ENCODE measurements at places on chromosomes 13 and 19.

GRCh38 chr19:30367006-30367405, 5.2 kb upstream of the ZNF536 start:
- DNase-seq: no peak

GRCh38 chr13:74040200-74040599, 94.0 kb downstream of the KLF12 start:
- no peak for DNase-seq

GRCh38 chr19:38400361-38400760, 2.5 kb upstream of the FAM98C start:
- DNase-seq: no peak

DNA sequence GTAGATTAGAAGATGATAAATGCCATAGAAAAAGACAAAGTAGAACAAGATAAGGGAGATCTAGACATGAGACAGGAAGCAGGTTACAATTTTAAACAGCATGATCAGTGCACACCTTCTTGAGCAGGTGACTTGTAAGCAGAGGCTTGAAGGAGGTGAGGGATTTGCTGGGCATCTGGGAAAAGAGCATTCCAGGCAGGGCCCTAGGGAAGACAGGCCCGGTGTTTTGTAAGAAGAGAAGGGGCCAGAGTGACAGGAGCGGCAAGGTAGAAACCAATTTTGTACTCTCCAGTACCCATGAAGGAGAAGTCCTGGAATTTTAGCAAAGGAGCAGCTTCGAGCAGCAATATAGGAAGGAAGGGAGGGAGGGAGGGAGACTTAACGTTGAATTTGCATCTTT, 296.5 kb downstream of the MZT1 start:
- DNase-seq: no peak

- DNase-seq: no peak
Observed at GRCh38 chr13:79895416-79895815, 414.5 kb downstream of the NDFIP2 start.

GRCh38 chr13:37273836-37274235, 168.4 kb upstream of the CSNK1A1L start:
- DNase-seq: no peak

- no peak for DNase-seq
Observed at GRCh38 chr19:33580645-33581037, 41.1 kb upstream of the CHST8 start.

Measured in stimulated activated naive CD8-positive, alpha-beta T cell treated with anti-CD3 and anti-CD28 coated beads, Interleukin-15, amount 100 ng/mL, for 72 hours (primary cell).